Stimulated activated CD4-positive, alpha-beta T cell treated with anti-CD3 and anti-CD28 coated beads, TNF-alpha, amount 100 ng/mL, for 4 hours (primary cell): ENCODE measurements at places on chromosomes 4 and X.

- peak; percentile 48 for DNase-seq
Measured at GRCh38 chrX:53317365-53318069, 36.1 kb upstream of the IQSEC2 start.

DNA sequence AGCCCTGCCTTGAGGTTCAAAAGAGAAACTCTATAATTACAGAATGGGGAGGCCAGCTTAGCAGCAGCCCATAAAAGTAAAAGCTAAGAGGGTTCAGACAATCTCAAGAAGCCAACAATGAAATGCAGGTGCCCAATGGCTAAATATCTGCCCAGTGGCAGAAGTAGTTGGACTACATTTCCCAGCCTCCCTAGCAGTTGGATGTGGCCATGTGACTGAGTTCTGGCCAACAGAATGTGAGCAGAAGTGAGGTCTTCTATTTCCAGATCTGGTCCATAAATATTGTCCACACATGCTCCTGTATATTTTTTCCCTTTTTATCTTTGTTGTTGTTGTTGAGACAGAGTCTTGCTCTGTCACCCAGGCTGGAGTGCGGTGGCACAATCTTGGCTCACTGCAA, 127.9 kb upstream of the NHS start:
- no peak for DNase-seq

GRCh38 chr4:7632971-7633370, 198.2 kb upstream of the PSAPL1 start:
- no peak for DNase-seq

DNA sequence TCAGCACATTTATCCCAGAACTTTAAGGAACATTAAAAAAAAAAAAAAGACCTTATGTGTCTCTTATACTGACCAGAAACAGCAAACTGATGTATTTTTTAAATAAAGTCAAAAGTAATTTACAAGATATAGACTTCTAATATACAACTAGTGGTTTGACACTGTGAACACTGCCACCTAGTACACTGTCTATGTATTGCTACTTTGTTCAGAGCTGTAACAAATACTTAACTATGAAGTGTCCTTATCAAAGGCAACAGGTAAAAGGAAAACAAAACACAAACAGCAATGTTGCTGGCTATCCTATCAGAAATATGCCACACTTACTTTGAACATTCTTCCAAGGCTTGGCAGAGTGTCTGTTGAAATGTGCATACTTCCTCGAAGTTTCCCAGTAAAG, 60.4 kb downstream of the CD40LG start:
- no peak for DNase-seq

GRCh38 chr4:38204339-38205035, 244.3 kb downstream of the PTTG2 start:
- DNase-seq, result no peak

- DNase-seq, result no peak
Measured at GRCh38 chrX:97672608-97673007, 788.9 kb downstream of the RPA4 start.

- no peak for DNase-seq
Measured at GRCh38 chrX:41335958-41336331, 2.0 kb downstream of the DDX3X start.

DNA sequence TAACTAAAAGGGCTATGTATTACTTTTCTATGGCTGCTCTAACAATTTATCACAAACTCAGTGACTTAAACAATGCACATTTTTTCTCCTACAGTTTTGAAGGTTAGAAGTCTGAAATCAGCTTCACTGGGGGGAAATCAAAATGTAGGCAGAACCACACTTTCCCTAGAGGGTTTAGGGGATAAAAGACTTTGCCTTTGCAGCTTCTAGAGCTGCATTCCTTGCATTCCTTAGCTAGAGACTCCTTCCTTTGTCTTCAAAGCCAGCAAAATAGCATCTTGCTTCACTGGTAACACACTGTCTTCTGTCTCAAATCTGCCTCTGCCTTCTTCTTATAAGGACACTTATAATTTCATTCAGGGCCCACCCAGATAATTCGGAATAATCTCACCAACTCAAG, 152.4 kb upstream of the SPIN4 start:
- no peak for DNase-seq

DNA sequence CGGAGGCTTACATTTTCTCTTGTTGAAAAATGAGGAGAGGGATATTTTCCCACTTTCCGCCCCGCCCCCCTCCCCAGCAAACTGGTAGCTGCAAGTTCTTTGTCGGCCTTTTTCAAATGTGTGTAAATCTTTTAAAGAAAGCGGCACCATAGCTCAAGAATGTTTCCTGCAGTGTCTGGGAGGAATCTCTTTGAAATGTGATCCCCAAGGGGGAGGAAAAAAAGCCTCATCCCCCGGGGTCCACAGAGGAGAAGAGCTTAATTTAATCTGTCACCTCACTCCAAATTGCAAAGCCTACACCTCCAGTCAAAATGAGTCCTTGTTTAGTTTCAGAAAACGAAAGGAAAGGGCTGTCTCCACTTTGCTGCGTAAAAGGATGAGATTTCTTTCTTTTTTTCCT, 34.8 kb downstream of the ASMT start:
- no peak for DNase-seq

DNA sequence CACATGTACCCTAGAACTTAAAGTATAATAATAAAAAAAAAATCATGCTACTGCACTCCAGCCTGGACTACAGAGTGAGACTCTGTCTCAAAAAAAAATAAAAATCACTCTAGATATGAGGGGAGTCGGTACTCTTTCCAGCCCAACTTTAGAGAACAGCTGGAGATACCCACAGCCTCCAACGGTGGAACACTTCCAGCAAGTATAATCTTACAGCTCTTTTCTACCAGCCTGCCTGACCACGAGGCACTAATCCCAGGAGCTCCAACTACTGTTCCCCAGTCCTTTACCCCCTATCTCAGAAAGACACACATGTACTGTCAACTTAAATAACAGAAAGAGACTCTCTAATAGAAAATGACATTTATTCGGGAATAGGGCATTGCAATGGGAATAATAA, 46.8 kb downstream of the STEEP1 start:
- DNase-seq, result no peak
